ENCODE measurements at places on chromosomes 7 and 10. TPM values are rescaled to one million over a fixed set of nuclear protein-coding genes. Genes with fewer than 3 reads are reported as not detected.

- no peak for DNase-seq
These were observed 26.1 kb downstream of the MYPN start for GRCh38 chr10:68135362-68135761.

DNA sequence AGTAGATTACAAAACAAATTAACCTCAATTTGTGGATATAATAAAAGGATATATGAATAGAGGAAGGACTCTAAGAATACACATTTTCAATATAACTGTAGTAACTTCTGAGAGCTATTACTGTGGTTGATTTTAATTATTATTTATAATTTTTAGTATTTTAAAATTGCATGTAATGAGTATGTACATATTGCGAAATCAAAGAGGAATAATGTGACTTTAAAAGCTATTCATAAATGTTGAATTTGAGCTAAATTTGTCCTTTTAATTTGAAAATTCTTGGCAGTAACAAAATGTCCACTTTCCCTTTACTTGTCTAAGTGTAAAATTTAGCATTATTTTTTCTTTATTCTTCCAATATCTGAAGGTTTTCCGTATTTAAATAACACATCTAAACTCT, 750.6 kb upstream of the PCDH15 start:
- no peak for DNase-seq

DNA sequence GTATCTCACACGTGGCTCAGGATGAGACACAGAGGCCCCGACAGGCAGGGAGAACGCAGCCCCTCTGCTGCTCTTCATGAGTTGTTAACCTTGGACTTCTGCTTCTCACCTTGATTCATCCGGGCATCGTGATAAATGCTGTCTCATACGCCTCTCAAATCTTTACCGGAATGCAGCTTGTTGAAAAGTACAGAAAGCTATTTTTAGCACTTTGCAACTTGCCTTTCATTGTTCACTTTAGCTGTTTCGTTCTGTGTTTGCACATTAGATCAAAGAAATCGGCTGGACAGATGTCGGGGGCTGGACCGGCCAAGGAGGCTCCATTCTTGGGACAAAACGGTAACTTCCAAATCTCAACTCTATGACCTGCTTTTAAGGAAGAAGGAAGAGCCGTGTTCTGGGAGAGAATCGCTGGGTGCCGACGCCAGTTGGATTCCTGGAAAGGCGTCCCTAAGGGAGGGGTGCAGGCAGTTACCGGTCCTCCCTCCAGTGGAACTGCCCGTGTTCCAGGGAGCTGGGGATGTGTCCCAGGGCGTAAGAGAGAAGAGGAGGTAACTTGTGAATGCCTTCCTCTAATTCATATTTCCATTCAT, 49.3 kb downstream of the PFKP start:
- no peak for DNase-seq

DNA sequence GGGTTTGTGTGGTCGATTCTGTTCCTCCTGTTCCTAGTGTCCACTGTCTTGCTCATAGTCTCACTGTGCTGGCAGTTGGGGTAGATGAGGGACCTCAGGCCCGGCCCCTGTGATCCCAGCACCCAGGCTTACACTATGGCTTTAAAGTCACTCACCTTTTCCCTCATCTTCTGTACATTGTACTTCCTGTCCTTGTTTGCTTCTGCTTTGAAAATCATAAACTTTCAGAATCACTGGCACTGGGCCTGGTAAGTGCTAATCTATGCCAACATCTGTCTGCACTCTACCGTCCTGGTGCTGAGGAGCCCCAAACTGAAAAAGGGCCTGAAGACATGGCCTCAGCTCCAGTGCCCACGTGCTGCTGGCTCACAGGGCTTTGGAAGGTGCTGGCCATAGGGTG, 5.7 kb upstream of the TAS2R60 start:
- no peak for DNase-seq

GRCh38 chr10:71550628-71551027, 153.9 kb downstream of the CDH23 start:
- no peak for DNase-seq

DNA sequence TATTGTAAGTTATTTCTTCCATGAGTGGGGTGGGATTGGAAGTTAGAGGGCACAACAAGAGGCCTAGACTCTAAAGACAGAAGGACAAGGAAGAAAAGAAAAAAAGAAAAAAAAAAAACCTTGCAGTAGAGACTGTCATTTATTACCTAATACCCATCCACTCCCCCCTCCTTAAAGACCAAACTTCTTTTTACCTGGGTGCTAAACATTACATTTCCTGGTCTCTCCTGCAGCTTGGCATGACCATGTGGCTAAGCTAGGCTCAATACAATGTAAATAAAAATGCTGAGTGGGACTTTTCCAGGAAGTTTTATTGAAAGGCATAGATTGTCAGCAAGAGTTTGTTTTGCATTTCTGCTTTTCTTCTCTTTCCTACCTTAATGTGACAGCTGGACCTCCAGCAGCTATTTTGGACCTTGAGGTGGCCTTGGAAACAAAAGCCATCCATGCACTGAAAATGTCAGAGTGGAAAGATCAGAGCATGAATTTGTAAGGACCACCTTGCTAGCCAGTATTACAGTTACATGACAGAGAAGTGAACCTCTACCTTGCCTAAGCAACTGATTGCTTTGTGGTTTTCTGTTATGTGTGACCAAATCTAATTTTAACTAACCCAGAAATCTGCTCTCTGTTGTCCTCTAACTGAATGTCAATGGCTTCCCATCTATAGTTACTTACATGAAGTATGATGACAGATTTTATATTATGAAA, 81.3 kb upstream of the SFMBT2 start:
- no peak for DNase-seq

- DNase-seq: no peak
These were observed 81.7 kb downstream of the KMT2C start for GRCh38 chr7:152354061-152354460.

GRCh38 chr7:140898786-140899536, 25.8 kb downstream of the BRAF start:
- no peak for DNase-seq

DNA sequence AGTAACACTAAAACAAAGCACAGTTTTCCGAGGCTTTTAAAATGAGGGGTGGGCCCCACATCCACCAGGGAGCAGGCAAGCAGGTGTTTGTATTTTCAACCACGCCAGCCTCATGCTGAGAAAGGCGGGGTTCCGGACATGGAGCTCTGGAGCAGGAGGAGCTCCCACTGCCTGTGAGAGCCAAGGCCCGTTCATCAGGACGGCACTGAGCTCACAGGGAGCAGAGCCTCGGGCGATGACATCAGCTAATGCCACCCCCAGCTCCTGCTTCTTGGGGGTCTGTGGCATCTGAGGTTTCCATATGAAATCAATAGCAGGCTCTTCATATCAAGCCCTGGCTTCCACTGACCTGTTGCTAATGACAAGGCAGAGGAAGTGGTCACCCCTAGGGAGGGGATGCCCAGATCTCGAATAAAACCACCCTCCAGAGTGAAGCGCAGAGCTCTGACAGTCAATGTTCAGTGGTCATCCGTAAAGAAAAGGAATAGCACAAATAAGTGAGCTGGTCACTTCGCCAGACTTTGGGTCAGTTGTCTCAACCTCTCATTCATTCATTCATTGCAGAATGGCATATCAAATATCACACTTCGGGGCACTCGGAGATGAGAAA, 89.1 kb downstream of the TNS3 start:
- DNase-seq: no peak

DNA sequence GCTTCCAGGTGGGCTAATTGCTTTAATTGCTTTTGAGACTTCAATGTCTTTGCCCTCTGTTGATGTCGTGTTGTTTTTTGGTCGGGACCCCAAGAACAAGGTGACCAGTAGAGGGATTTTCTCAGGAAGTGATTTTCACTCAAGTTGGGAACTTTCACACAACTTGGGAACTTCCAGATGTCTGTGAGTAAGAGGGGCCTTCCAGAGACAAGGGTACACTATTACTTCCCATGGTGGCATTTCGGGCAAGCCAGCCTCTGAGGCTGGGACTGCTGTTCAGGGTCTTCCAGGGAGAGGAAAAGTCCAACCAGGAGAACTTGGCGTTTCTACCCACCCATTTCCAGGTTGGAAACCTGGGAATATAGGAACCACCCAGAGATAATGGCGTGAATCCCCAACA, 170.0 kb upstream of the CDCA7L start:
- DNase-seq: no peak

DNA sequence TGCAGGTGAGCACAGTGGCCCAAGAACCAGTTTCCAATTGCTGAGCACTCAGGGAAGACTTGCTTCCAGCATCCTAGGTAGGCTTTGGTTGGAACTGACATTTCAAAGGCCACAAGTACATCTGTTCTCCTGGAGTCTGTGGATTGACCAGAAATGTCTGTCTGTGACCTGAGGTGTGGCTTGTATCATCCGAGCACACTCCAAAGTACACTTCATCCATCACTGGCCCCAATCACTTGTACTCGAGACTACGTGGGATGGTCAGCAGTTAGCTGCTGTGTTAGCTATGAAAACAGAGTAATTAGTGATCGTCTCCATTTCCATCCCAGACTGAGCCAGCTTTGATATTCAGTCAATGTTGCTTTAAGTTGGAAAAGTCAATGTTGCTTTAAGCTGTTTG, 45.0 kb downstream of the MKI67 start:
- DNase-seq: no peak

- DNase-seq: no peak
These were observed 1269.8 kb downstream of the XPNPEP1 start for GRCh38 chr10:108653531-108653930.

GRCh38 chr7:17622451-17622850, 317.8 kb downstream of the SNX13 start:
- DNase-seq: no peak

DNA sequence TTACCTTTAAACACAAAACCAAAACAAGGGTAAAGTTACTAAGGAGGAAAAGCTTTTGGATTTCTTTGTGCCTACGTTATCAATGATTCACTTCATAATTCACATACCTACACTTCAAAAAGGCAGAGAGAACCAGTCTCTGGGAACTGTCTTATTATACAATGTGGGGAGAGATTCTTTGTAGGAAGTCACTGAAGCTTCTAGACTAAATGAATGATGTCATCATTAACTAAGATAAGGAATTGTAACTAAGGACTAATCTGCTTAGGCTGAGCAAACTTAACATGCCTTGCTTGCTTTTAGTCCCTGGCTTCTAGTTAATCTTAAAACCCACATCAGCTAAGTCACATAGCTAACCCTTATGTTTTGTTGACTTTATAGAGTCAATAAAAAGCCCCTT, 771.2 kb downstream of the NXPH1 start:
- no peak for DNase-seq

- no peak for DNase-seq
These were observed 26.0 kb upstream of the GLI3 start for GRCh38 chr7:42262964-42263363.

DNA sequence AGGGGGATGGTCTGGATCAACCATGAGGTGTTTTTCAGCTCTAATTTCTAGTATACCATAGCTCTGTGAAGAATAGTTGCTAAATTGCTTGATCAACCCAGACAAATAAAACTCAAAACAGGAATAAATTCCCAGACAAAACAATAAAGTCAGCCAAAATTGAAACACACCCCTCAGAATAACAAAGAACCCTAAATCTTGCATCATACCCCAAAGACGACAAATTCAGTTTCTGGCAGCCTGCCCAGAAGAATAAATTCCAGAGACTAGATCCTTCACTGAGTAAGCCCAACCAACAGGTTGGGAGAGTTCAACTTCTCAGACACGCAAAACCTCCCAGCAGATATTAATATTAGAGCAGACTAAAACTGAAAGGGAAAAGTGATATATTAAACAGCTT, 11.2 kb upstream of the SEM1 start:
- DNase-seq: no peak

- DNase-seq: no peak
These were observed 325.5 kb upstream of the C7orf33 start for GRCh38 chr7:148264933-148265557.

The FANK1 gene
- total RNA-seq: 0.99 TPM

The TMEM196 gene
- total RNA-seq: not detected

The EBF3 gene
- total RNA-seq: not detected

The HDAC9 gene
- 0.39 TPM for total RNA-seq

The COL1A2 gene
- total RNA-seq: not detected

The PLEKHA8 gene
- 11.8 TPM for total RNA-seq

The OR6B1 gene
- total RNA-seq: not detected

The MRLN gene
- not detected for total RNA-seq

The TMEM176B gene
- 2.3 TPM for total RNA-seq

The NANOS1 gene
- total RNA-seq: 0.64 TPM

The GATA3 gene
- total RNA-seq: 61.9 TPM

The EBLN1 gene
- total RNA-seq: not detected
